ENCODE measurements at places on chromosomes 6 and 20.

DNA sequence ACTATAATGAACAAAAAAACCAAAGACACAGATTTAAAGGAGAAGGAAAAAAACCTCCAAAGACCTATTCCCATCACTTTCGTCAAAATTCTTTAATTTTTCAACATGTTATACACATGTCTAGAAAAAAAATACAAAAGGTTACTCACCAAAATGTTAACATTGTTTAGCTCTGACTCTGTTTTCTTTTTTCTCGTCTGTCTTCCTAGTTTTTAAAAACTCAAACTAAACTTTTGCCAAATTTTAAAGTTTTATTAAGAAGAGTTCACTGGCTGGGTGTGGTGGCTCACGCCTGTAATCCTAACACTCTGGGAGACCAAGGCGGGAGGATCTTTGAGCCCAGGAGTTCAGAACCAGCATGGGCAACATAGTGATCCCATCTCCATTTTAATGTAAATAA, 10.8 kb downstream of the MCUR1 start:
- DNase-seq = no peak

DNA sequence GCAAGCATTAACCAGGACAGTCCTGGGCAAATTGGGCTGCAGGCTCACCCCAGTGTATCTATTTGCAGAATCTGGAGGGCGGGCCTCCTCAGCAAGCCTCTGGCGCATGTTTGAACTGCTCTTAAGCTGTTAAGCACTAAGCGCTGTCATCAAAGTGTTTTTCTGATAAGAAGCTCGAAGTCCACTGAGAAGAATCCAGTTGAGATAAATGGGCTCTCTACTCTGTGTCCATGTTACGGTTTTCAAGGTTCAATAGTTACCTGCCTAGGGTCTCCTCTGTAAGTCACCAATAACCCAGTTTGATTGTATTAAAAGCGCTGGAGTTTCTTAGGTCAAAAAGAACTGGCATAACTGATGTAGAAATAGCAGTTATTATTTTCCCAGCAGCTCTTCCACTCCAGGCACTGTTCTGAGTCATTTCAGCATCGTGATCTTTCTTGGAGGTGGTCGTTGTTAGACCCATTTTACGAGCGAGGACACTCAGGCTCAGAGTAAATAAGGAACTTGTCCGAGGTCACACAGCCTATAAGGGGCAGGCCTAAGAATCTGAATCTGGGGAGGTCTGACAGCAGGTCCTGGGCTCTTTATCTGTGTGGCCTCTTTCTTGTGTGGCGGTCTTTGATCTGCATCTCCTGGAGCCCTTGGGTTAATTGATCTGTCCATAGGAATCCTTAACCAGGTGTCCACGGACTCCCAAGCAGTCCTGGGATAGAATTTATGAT, 207.4 kb upstream of the ZNF217 start:
- no peak for DNase-seq

DNA sequence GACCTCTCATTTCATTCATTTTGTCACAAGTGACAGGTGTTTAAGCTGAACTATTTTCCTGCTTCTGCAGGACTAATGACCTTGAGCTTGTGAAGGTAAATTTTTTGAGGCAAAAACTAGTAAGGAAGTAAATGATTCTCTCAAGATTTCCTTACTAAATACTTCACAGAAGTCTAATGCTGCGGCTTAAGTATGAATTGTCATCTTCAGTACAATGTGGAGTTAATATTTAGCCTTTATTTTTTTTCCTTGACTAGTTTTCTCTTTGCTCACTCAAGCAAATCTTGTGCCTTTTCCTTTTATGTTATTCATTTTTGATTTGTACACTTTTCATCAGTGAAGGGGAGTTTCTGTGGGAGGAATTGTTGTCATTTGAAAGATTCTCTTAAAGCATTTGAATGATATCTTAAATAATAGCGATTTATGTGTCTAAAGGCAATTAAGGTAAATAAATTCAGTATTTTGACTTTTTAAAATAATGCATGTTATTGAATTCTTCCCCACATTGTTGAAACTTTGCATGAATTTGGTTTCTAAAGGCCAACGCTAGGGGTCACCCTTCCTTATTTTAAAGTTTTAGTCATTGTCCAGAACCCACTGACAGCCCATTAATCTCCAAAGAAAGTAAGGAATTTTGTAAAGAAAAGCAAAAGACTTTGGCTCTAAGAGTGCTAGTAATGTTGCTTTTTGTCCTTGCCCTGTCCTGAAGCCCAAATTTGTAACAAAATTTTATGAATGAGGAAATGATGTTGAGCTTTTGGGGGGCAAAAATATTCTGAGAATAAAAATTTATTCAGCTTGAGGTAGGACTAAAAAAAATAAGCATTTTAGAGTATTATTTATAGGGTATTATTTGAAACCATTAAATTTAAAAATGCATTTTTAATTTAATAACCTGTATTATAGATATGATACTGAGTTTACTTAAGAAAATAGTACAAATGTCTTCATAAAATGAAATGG, 157.4 kb upstream of the LAMA2 start:
- DNase-seq = no peak

GRCh38 chr20:11705512-11705911, 212.2 kb upstream of the BTBD3 start:
- DNase-seq = no peak

- peak; percentile 30 for DNase-seq
These were observed 108.9 kb downstream of the SNX5 start for GRCh38 chr20:17859616-17860232.

DNA sequence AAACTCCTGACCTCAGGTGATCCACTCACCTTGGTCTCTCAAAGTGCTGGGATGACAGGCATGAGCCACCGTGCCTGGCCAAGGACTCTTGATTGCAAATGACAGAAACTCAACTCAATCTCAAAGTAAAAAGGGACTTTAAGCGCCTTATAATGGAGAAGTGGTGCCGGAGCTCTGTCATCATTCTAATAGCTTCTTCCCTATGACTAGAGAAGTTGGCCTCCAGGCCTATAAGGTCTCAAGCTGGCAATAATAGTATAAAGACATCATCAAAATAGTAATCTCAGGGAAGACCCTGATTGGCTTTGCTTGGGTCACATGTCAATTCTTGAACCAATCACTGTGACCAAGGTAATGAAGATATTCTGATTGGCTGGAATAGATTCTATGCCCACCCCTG, 8.5 kb upstream of the KIAA1755 start:
- DNase-seq = no peak
